ENCODE measurements at places on chromosomes 3 and 15.

DNA sequence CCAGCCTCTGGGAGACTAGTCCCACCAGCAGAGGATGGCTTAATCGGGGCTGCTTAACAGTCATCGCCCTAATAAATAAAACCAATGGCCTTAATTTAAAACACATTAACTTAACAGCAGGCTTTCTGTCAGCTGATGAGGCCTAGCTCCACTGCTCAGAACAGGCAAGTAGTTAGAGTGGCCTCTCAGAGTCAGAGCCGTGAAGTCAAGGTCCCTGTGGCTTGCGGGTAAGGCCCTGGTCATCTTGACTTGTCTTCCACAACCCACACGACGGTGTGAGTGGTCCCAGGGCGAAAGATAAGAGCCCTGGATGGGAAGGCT is 11.8 kb downstream of the XXYLT1 start:
- DNase-seq, result no peak

- DNase-seq, result no peak
These were observed 185.2 kb downstream of the GHSR start for GRCh38 chr3:172262991-172263608.

GRCh38 chr15:47778263-47778770 is 61.0 kb downstream of the SEMA6D start:
- DNase-seq, result no peak

GRCh38 chr15:75073197-75073596 is 49.8 kb downstream of the PPCDC start:
- no peak for DNase-seq

- DNase-seq, result no peak
These were observed 7.5 kb downstream of the CMTM7 start for GRCh38 chr3:32399030-32399620.

- no peak for DNase-seq
These were observed 85.5 kb upstream of the LRTM1 start for GRCh38 chr3:55013145-55013925.

GRCh38 chr15:101710806-101711205 is 13.5 kb downstream of the TARS3 start:
- DNase-seq, result no peak

- DNase-seq, result no peak
These were observed 172.0 kb upstream of the LRRFIP2 start for GRCh38 chr3:37346227-37347005.

DNA sequence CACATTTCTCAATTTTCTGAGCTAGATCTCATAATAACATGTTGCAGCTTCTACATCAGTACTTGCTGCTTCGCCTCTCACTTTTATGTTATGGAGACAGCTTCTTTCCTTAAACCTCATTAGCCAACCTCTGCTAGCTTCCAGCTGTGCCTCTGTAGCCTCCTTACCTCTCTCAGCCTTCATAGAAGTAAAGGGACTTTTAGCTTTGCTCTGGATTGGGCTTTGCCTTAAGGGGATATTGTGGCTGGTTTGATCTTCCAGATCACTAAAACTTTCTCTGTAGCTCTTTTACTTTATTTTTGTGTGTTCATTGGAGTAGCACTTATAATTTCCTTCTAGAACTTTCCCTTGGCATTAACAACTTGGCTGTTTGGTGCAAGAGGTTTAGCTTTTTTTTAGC is 150.1 kb downstream of the ATG7 start:
- no peak for DNase-seq

- DNase-seq, result no peak
These were observed 124.4 kb downstream of the PTPRG start for GRCh38 chr3:61685755-61686154.

DNA sequence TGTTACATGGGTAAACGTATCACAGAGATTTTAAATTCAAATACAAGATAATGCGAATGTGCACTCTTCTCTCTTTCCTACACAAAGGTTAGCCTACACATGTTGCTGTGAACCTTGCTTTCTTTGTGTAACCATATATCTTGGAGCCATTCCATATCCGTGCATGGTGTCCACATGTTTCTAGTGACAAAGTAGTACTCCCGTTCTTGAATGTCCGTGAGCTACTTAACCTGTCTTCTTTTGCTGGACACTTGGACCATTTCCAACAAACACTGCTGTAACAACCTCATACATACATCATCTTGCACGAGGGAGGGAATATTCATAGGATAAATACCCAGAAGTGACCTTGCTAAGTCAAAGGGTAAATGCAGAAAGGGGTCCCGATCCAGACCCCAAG is 75.0 kb downstream of the STRIT1 start:
- DNase-seq, result no peak

DNA sequence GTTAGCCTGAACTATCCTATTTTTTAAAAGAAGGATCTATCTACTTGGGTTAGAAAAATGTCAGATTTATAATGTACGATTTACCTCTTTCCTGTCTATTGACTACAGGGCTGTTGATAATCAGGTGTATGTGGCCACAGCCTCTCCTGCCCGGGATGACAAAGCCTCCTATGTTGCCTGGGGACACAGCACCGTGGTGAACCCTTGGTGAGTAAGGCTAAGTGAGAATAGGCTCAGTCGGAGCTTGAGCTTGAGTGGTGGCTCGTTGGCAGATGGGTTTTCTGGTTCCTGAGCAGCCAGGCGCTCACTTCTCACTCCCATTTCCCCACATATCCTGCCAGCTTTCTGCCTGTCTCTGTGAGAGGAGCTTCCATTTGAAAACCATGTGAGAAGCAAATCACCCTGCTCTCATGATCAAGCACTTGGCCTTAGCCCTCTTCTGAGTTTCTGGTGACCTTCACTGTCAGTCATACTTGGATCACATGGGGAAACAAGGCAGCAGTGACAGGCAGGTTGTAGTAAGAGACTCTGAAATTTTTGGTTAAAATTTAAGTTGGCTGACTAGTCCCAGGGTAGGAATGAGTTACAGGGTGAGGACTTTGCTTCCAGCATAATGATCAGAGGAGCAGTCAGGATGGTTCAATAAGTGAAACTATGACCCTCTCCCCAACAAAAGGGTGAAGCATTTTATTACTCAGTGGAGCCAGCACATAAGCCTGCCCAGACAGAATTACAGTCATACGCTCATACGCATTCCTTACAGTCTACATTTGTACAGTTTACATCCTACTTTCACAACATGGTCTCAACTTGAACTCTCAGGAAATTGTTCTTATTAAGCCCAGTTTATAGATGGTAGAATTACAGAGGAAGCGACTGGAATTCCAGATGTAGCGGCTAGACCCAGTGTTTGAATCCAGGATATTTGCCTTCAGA is 18.0 kb downstream of the NIT2 start:
- DNase-seq, result no peak

DNA sequence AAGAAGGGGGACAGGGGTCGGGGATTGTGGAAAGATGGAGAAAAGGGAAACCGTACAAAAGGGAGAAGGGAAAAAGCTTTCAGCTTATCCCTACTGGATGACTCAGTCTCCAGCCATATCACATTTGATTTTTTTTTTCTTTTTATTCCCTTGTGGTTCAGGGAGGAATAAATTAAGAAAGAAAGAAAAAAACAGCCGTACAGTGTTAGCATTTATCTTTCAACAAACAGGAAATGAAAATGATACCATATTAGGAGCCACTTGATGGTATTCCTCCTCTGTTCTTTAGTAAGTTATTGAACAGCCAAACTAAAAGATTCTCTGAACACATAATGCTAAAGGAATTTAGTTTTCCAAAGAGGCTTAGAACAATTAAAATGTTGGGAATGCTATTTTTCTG is 594.4 kb downstream of the FOXP1 start:
- no peak for DNase-seq

GRCh38 chr3:11724615-11725339 is 81.1 kb upstream of the VGLL4 start:
- DNase-seq, result no peak

- peak; percentile 45 for DNase-seq
These were observed 4.0 kb downstream of the GCSAM start for GRCh38 chr3:112128843-112129727.

DNA sequence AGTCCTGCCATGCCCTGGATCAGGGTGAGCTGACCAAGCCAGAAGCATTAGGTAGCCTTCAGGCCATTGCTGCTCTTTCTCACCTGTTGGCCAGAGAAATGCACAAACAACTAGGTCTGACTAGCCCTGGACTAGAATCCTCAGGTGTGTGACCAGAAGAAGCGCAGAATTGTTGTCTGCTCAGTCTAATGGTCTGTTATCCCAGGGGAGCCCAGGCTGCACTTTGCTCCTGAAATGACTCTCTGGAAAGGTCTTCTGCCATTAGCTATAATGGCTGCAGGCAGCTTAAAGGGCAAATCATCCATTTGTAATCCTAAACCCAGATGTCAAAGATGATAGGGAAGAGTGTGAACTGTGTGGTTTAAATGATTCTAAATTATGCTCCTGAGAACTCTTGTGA is 246.1 kb downstream of the NFKBIZ start:
- DNase-seq, result no peak

GRCh38 chr15:36622197-36622795 is 42.9 kb downstream of the CDIN1 start:
- no peak for DNase-seq

- no peak for DNase-seq
These were observed 427.1 kb upstream of the C2CD4B start for GRCh38 chr15:62591842-62592838.

GRCh38 chr3:193788189-193788991 is 195.4 kb downstream of the OPA1 start:
- no peak for DNase-seq

- peak; percentile 66 for DNase-seq
These were observed 2.4 kb downstream of the CIB1 start for GRCh38 chr15:90231028-90232017.

- no peak for DNase-seq
These were observed 318.7 kb upstream of the SEMA6D start for GRCh38 chr15:47398594-47398993.

DNA sequence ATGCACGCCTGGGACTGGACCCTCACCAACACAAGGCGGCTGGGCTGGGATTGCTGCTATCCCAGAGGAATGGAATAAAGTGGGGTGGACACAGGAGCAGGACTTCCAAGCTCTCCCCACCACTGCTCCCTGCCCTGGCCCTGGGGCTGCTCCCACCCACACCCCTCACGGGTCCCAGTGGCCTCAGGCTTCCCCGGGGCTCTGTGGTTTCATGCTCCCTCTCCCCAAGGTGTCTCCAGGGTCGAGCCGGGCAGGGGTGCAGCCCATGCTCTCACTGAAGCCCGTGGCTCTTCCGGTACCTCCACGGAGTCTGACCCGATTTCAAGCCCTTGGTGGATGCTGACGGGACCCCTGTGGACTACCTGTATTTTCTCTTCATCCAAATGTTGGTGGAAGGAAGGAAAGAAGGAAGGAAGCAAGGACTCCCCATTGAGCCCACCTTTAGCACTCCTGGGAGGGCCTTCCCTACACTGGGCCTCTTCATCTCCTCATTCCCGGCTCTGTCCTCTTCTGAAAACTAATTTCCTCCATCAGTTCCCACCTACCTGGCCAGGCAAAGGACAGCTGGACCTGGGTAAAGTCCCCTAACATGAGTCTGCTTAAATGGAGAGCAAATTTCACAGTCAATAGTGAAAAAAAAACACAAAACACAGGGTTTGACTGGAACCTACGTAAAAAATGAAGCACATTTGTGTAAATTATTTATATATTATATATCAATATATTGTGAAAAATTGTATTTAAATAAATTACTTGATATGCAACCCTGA is 44.0 kb upstream of the PCSK6 start:
- no peak for DNase-seq

DNA sequence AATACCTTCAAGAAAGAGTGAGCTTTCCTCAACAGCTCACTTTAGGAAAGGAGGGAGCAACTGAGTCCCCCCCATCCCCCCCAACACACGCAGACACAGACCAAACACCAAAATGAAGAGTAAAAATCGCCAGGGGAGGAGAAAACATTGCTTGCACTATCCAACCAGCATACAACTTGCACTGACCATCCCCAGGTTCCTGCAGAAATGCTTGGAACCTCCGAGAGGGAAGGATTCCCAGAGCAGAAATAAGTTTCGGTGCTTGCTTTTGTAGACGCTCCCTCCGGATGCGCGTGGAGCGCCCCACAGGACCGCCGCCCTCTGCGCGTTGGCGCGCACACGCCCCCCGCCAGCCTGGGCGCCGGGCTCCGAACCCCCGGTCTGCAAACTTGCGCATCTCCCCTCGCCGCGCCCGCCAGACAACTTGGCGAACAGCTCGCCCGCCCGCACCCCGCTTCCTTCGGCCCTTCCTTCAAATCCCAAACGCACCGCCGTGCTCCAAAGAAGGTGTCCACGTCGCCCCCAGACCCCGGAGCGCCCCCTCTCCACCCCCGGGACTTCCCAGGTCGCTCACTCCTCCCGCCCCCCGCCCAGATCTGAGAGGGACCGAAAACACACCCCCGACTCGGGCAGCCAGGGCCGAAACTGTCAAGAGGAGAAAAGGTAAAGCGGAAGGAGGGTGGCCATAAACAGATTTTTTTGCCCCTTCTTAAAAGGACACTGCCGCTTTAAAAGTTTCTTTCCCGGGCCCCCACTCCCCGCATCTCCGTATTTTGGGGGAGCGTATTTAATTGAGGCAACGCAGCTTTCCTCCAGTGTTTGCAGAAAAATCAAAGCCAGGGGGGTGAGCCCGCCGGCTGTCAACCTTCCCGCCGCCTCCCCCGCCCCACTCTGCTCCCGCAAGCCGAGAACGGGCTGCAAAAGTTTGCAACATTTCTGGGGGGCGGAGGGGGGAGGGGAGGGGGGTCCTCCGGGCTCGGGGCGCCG is 859 bp downstream of the RORA start:
- no peak for DNase-seq

DNA sequence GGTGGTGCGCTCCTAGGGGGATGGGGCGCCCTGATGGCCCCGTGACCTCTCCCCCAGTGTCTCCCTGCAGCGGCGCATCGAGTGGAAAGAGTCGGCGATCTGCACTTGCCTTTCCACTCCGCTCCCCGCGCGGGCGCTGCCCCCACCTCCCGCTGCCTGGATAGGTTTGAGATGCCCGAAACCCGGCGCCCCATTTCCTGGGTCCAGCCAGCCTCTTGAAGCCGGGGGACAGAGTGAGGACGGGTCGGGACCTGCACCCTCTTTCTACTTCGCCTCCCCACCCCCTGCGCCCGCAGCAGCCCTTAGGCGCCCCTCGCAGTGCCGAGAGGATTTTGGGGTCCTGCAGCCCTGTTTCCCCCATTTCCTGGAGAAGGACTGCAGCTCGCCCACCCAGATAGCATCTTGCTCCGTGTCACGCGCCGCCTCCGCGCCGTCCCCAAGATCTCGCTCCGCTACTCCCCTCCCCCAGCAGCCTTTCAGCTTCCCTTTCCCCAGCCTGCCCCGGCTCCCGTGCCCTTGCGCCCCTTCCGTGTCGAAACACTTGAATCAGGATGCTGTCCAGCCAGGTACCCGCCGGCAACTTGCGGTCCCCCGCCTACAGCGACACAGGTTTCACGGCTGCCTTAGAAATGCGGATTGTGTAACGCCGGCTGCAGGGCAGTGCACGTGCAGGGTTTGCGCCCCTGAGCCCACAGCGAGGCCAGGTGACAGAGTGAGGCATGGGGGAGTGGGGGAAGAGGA is 519 bp downstream of the ABHD6 start:
- DNase-seq, result peak; percentile 45

- DNase-seq, result peak; percentile 86
These were observed 2.0 kb downstream of the FAM43A start for GRCh38 chr3:194687638-194688199.

DNA sequence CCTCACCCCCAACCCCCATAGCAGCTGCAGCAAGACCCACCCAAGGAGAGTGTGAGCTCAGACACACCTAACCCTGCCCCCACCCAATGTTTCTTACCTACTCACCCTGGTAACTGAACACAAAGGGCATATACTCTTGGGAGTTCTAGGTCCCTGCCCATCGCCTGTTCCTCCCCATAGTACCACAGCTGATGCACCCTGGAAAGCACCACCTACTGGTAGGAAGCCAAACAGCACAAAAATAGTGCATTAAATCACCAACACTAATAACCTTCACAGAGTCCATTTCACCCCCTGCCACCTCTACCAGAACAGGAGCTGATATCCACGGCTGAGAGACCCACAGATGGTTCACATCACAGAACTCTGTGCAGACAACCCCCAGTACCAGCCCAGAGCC is 245.2 kb downstream of the EFHB start:
- no peak for DNase-seq

Data from stimulated activated CD4-positive, alpha-beta T cell treated with anti-CD3 and anti-CD28 coated beads, Interleukin-2, amount 100 ng/mL, for 24 hours (primary cell).